ENCODE measurements at places on chromosomes 2 and 18.

GRCh38 chr2:54067851-54068375, 47.5 kb upstream of the ACYP2 start:
- no peak for DNase-seq

DNA sequence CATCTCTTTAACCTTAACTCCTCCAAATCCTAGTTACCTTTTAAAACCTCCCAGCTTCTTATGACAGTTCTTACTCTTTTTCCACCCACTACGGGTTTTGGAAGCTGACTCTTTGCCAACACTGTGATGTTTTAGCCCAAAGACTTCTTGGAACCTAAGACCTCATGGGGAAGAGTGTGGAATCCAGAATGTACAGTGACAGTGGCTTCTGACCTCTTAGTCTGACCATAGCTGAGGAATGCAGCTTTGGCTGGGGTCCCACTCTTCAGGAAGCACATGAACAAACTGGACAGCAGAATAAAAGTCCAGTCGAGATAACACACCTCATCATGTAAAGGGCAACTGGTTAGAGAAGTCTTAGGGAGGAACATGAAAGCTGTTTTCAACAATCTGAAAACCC, 161.1 kb upstream of the PKDCC start:
- DNase-seq, result no peak

- DNase-seq, result no peak
Measured at GRCh38 chr18:23213200-23213599, 77.9 kb downstream of the CABLES1 start.

GRCh38 chr2:122704109-122704563, 948.7 kb downstream of the TSN start:
- no peak for DNase-seq

GRCh38 chr2:66571918-66572317, 137.0 kb downstream of the MEIS1 start:
- no peak for DNase-seq

DNA sequence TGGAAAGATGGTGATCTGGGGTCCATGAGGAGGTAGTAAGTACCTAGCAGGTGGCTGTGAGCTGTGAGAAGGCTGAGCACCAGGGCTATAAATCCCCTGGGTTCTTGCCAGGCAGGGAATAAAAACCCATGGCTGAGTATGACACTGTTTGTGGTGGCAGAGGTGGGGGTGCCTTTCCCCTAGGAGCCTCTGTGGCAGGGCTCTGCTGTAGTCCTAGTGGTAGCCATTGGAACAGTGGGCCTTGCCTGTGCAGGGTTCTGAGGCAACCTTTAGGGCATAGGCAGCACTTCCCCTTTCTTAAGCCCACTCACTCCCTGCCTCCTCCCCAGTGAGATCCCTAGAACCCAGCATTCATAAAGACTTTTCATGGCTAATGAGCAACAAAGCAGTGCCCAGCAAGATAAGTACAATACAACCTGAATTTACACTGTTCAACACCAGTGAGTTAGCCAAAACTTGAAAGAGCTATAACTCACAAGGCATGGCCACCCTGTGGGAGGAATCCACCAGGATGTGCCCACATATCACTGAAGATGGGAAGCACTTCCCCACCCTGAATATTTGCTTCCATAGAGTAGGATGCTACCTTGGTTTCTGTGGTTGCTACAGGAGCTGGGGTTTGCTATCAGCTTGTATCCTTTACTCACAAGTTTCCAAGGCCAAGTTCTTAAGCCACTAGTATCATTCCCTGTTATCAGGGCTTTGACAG, 100.9 kb upstream of the NEUROD1 start:
- DNase-seq, result no peak

- no peak for DNase-seq
Measured at GRCh38 chr18:26545335-26546123, 2.8 kb downstream of the KCTD1 start.

DNA sequence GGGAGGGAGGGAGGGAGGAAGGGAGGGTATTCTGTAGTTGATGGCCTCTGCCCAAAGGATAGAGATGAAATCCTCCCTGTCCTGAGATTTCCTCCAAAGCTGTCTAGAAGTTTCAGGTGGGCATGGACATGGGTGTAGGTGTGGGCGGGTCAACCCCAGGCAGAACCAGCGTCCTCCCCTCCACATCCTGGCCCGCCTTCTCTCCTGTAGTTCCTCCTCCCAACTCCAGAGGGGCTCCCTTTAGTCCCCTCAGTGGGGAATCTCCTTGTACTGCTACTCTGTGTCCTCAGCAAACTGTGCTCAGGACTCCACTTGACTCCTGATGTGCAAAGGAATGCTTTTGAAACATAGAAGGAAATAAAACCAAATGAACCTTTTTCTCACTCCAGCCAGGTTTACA, 88.1 kb downstream of the MRPS9 start:
- no peak for DNase-seq

DNA sequence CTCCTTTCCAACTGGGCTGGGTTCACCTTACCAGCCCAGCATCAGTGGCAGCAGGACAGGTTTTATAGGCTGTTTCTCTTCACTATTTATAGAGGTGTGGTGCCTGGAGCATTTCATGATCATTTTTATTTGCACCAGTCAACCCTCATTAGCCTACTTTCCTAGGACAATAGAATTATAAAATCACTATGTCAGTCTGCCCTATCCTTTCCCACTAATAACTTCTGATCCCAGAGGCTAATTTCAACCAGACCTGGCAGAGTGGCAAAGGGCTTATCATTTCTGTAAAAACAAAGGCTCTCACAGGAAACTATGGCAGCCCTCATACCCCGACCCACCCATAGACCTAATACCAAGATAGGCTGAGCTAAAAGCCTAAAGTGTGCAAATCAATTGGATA, 243.5 kb upstream of the TMEFF2 start:
- no peak for DNase-seq

DNA sequence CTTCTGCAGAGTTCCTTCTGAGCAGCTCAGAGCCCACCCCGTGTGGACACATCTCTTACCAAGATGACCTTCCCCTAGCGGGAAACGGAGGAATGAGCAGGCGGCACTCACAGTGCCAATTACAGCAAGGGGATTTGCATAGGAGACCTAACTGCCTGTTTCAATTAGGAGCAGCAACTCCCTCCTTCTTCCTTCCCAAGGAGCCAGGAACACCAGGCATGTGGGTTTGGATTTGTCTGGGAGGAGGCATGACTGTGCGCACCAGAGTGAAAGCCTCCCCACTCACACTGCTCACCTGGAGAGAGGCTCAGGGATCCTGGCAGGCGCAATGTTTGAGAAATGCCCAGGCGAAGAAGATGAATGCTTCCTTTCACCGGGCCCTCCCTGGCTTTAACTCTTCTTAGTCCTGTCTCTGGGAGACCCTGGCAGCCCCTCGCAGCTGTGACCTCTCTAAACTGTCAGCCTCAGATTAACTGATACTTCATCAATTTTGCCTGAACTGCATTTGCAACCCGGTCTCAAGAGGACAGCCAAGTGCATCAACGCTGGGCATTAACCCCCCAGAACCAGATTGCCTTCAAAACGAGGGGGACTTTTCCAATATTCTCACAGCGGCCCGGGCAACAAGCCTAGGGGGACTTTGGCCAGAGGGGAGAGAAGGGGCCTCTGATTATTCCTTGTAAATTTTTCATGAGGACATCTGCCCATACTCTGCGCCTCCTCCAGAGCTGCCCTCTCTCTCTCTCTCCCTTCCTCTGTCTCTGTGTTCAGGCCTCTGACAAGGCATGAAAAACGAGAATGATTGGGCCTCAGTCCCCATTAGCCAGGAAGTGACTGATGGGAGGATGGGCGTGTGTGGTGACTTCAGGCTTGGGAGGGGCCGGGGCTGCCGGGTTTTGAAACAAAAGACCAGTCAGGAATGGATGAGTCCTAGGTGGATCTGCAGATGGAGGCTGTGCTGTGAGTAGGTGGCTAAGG, 93.8 kb downstream of the CMPK2 start:
- DNase-seq, result no peak

DNA sequence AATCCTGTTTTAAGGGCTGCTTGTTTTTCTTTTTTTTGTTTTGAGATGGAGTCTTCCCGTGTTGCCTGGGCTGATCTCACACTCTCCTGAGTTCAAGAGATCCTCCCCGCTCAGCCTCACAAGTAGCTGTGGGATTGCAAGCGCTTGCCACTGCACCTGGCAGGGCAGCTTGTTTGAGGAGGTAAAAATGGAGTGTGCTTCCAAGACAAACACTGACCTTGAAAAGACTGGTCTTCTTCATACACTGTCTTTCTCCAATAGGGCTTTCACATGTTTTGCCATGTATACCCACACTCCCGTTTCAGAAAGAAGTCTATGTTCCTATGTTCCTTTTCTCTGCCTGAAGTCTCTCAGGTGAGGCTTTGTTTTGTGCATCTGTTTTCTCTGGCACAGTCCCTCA, 32.6 kb upstream of the LDAH start:
- no peak for DNase-seq

- DNase-seq, result no peak
Measured at GRCh38 chr2:161239326-161240109, 68.7 kb upstream of the PSMD14 start.

GRCh38 chr2:132953771-132954170, 283.8 kb upstream of the LYPD1 start:
- no peak for DNase-seq

GRCh38 chr2:64593035-64593655, 60.6 kb downstream of the SERTAD2 start:
- DNase-seq, result no peak

GRCh38 chr2:10225291-10226037, 77.2 kb upstream of the HPCAL1 start:
- no peak for DNase-seq

GRCh38 chr18:48371854-48372602, 37.2 kb downstream of the ZBTB7C start:
- DNase-seq, result no peak

- DNase-seq, result no peak
Measured at GRCh38 chr2:111054791-111055691, 65.7 kb upstream of the BCL2L11 start.

DNA sequence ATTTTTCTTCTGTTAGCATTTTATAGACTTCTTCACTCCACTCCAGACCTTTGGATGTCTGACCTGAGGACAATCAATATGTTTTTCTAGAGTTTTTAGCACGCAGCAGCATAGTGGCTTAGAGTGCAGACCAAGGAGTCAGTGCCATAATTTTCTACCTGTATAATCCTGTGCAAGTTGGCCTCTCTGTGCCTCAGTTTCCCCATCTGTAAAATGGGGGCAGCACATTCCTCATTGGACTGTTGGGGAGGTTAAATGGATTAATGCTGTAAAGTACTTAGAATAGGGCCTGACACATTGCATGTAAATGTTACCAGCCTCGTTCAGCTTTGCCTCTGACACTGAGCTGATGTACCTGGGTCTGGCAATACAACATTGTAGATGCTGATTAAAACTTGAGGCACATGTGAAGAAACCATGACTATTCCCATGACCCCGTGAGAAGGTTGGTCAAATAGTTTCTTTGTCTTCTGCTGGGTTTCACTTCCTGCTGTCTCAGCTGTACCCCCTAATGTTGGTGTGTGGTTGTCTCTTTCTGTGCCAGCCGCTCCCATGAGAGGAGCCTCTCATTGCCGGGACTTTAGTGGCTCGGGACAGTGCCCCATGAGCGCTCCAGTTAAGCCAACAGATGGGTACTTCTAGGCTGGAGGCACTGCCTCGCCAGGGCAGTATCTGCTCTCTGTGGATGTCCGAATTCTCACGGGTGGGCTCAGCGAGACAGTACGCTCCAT, 125.3 kb downstream of the SH3RF3 start:
- DNase-seq, result no peak

DNA sequence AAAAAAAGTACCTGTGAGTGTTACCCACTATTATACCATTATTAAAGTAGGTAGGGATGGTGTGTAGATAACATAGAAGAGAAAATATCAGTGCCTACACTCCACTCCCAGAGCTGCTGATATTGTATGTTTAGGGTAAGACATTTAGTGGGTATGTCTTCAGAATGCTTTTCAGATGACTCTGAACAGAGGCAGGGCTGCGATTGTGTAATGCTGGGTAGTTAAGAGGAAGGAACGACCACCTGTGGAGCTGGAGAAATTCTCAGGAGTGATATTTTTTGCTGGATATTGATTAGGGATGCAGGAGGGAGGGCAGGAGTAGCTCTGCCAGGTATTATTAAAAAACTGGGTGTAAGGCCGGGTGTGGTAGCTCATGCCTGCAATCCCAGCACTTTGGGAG, 2.8 kb downstream of the CNOT11 start:
- no peak for DNase-seq

- DNase-seq, result no peak
Measured at GRCh38 chr2:239519089-239519920, 118.5 kb upstream of the HDAC4 start.

DNA sequence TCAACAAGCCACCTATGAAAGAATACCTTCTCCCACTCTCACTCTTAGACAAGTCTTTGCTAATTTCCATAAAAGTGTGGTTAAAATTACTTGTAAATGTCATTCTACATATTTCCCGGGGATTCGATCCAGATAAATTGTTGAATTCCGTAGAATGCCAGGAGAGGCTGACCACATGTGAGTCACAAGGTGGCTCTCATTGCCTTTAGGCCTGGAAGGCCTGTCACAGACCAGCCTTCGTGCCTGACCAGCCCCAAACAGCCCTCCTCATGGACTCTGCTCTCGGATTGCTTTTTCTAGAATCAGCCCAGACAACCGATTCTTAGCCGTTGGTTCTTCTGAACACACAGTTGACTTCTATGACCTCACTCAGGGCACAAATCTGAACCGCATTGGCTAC, 86.0 kb downstream of the RTN4 start:
- DNase-seq, result no peak

DNA sequence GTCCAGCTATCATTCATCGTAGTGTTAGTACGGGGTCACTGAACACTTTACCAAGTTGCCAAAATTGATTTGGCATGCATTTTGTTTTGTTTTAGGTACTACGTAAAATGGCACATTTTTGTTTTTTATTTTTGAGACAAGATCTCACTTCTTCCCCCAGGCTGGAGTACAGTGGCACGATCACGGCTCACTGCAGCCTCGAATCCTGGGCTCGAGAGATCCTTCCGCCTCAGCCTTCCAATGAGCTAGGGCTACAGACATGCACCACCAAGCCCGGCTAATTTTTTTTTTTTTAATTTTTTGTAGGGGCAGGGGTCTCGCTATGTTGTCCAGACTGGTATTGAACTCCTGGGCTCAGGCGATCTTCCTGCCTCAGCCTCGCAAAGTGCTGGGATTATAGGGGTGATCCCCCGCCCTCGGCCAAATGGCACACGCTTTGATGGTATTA, 786 bp downstream of the TAF1B start:
- no peak for DNase-seq

- no peak for DNase-seq
Measured at GRCh38 chr18:77910347-77910746, 660.7 kb downstream of the GALR1 start.

- no peak for DNase-seq
Measured at GRCh38 chr2:24513281-24514071, 22.4 kb downstream of the NCOA1 start.

Measured in effector CD4-positive, alpha-beta T cell (primary cell).